ENCODE measurements at places on chromosomes 11 and 22. TPM values are rescaled to one million over a fixed set of nuclear protein-coding genes. Genes with fewer than 3 reads are reported as not detected.

- no peaks in the 10 kb centered on the region for H3K27me3 ChIP-seq
- H3K4me3 ChIP-seq: no peak overlapping the region
- DNase-seq: no peak
- no peaks in the 10 kb centered on the region for H3K36me3 ChIP-seq
Observed at GRCh38 chr22:33898121-33898520, 22.2 kb downstream of the LARGE1 start.

DNA sequence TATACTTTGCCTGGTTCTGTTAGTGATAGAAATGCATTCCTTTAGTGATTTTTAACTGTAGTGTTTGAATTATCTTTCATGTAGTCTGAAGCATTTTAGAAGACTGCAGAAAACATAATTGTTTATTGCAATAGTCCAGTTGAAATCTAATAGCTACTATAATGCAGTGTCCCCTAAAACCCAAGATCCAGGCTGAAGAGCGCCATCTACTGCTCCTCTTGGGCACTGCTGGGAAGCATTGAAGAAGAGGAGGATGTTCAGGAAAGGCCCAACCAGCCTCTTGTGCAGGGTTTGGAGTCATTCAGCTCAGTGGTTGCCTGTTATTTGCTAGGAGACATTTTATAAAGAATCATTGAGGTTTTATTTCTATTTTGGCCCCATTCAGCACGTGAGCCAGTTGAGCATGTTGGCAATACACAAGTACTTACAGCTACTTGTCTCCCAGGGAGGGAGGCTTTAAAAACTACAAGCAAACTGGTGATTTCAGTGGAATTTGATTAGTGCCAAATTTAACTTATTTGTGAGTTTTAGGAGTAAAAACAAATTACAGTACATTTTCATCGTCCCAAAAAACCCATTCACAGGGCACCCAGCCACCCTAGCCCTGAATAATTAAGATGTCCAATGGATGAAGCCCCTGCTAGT, 74.9 kb upstream of the HORMAD2 start:
- peak; percentile 78 for DNase-seq
- peaks cover 7% of the 10 kb centered on the region for H3K4me1 ChIP-seq
- no peaks in the 10 kb centered on the region for H3K27me3 ChIP-seq
- H3K36me3 ChIP-seq: peaks cover 10% of the 10 kb centered on the region
- H3K4me3 ChIP-seq: no peak overlapping the region

GRCh38 chr22:31148488-31148887, 8.2 kb upstream of the PLA2G3 start:
- H3K36me3 ChIP-seq: no peaks in the 10 kb centered on the region
- H3K27me3 ChIP-seq: peaks cover 2% of the 10 kb centered on the region

DNA sequence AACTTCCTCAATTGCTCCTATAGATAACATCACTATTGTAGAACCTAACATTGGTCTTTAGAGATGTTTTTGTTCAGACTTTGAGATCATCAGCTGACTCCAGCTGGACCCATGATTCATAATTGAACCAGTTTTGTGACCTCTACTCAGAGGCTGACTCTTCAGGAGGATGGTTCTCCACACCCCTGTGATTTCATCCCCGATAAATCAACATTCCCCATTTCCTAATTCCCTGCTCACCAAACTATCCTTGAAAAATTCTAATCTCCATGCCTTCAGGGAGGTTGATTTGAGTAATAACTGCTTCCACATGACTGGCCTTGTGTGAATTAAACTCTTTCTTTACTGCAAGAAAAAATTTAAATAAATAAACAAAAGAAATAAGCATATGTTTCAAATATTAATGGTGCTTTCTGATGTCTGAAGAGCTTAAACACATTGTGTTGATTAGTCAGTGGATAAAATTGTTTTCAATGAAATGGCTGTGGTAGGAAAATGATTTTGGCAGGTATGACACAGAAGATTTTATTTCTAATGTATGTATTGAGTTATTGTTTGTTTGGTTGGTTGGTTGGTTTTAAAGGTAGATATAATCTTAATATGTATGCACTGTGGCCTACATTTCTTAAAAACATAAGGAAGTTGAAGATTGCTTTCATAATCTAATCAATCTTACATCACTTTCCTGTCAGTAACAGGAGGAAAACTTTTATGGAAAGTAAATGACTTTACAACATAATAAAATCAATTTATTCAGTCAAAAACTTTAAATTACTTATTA, 427.9 kb upstream of the CCDC179 start:
- H3K4me1 ChIP-seq: no peaks in the 10 kb centered on the region
- DNase-seq: no peak
- H3K27ac ChIP-seq: no peak overlapping the region
- H3K27me3 ChIP-seq: no peaks in the 10 kb centered on the region
- H3K36me3 ChIP-seq: no peaks in the 10 kb centered on the region

GRCh38 chr11:61785837-61786402, 6.5 kb downstream of the TMEM258 start:
- peaks cover 36% of the 10 kb centered on the region for H3K36me3 ChIP-seq
- no peak for DNase-seq
- no peak overlapping the region for H3K4me3 ChIP-seq
- H3K27ac ChIP-seq: no peak overlapping the region

GRCh38 chr11:34408580-34409172, 30.1 kb upstream of the CAT start:
- H3K4me1 ChIP-seq: peaks cover 18% of the 10 kb centered on the region
- no peak overlapping the region for H3K27ac ChIP-seq
- peaks cover 8% of the 10 kb centered on the region for H3K36me3 ChIP-seq
- H3K4me3 ChIP-seq: no peak overlapping the region
- no peak for DNase-seq

GRCh38 chr11:114109206-114110090, 49.9 kb downstream of the ZBTB16 start:
- DNase-seq: no peak
- H3K4me3 ChIP-seq: no peak overlapping the region
- H3K4me1 ChIP-seq: peaks cover 20% of the 10 kb centered on the region
- no peak overlapping the region for H3K27ac ChIP-seq

GRCh38 chr22:35322126-35322525, 22.4 kb downstream of the TOM1 start:
- no peak overlapping the region for H3K27ac ChIP-seq
- DNase-seq: no peak
- peaks cover 35% of the 10 kb centered on the region for H3K36me3 ChIP-seq
- H3K27me3 ChIP-seq: no peaks in the 10 kb centered on the region
- H3K4me3 ChIP-seq: no peak overlapping the region

KRTAP5-11 gene
- total RNA-seq: not detected

RGL4 gene
- 9.1 TPM for total RNA-seq

OR5T1 gene
- total RNA-seq: not detected

TMEM45B gene
- total RNA-seq: 5.8 TPM

MAJIN gene
- total RNA-seq: 0.21 TPM

INPPL1 gene
- total RNA-seq: 96.9 TPM
